A375 (cell line): ENCODE measurements at places on chromosomes 12 and 14. TPM values are rescaled to one million over a fixed set of nuclear protein-coding genes. Genes with fewer than 3 reads are reported as not detected.

The NOVA1 gene
- total RNA-seq, result 0.98 and 1.8 TPM in 2 replicates

The SLC17A8 gene
- total RNA-seq, result not detected in 2 replicates

The CGRRF1 gene
- total RNA-seq, result 5.3 and 6.7 TPM in 2 replicates

The FBLN5 gene
- total RNA-seq, result 0.23 TPM in 1 of 2 replicates, not detected in the other

The NTF3 gene
- not detected in 2 replicates for total RNA-seq

The SMOC1 gene
- 17.7 and 18.4 TPM in 2 replicates for total RNA-seq

The PTCSC3 gene
- total RNA-seq, result not detected in 2 replicates

The HOXC13 gene
- 5.1 and 6.0 TPM in 2 replicates for total RNA-seq

The TEAD4 gene
- 38.1 and 47.5 TPM in 2 replicates for total RNA-seq

The RNASE3 gene
- total RNA-seq, result not detected in 2 replicates

The RFLNA gene
- total RNA-seq, result not detected in 2 replicates

The DUSP6 gene
- total RNA-seq, result 179 and 289 TPM in 2 replicates

The SLC6A12 gene
- 0.04 and 0.85 TPM in 2 replicates for total RNA-seq

The IL26 gene
- total RNA-seq, result not detected in 2 replicates

The ZNF891 gene
- total RNA-seq, result 1.1 and 1.4 TPM in 2 replicates

The LRCOL1 gene
- 0.19 TPM in 1 of 2 replicates, not detected in the other for total RNA-seq

The MFAP5 gene
- not detected in 2 replicates for total RNA-seq

The HPD gene
- total RNA-seq, result 0.21 TPM in 1 of 2 replicates, not detected in the other

The TSPAN11 gene
- total RNA-seq, result 2.4 and 4.0 TPM in 2 replicates

The LGR5 gene
- total RNA-seq, result not detected in 2 replicates

The RAPGEF3 gene
- total RNA-seq, result 3.5 and 5.5 TPM in 2 replicates

The APAF1 gene
- total RNA-seq, result 8.7 and 9.0 TPM in 2 replicates

The PLEKHG3 gene
- total RNA-seq, result 10.1 and 13.5 TPM in 2 replicates

The AKAP6 gene
- 0.83 and 3.3 TPM in 2 replicates for total RNA-seq

The ACOT6 gene
- total RNA-seq, result not detected in 2 replicates

The IFI27 gene
- total RNA-seq, result not detected in 2 replicates

The KRT72 gene
- not detected in 2 replicates for total RNA-seq
